Heart left ventricle (tissue), 16 donors: ENCODE measurements at places on chromosomes 6 and 20.

GRCh38 chr6:40444811-40445210 is 142.4 kb downstream of the LRFN2 start:
- no peak for DNase-seq

GRCh38 chr6:109048176-109048575 is 46.5 kb downstream of the SESN1 start:
- no peak for DNase-seq

DNA sequence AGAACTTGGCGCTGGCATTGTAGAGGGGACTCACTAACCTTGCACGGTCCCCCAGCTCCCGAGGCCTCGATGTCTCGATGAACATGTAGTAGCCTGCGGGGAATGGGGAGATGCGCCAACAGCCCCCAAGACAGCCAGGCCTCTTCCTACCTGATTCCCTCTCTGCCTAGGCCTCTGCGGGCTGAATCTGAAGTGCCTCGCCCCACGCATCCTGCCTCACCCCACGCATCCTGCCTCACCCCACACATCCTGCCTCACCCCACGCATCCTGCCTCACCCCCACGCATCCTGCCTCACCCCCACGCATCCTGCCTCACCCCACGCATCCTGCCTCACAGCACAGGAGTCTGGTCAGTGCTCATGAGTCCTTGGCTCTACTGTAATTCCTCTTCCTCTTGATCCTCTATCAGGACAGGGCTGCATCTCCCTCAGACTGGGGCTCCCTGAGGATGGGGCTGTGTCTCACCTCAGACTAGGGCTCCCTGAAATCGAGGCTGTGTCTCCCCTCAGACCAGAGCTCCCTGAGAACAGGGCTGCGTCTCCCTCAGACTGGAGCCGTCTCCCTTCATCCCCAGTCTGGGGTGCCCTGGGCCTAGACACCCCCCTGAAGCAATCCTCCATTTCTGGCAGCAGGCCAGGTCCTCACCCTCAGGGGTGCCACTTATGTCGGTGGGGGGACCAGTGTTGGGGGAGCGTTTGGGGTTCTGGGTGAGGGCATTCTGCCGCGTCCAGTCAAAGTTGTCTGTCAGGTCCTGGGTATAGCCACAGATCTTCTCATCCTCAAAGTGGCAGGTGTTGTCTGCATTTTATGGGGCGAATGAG is 53.6 kb downstream of the MDGA1 start:
- peak; percentile 46 for DNase-seq

GRCh38 chr6:119533603-119534279 is 184.2 kb upstream of the MAN1A1 start:
- DNase-seq, result no peak

DNA sequence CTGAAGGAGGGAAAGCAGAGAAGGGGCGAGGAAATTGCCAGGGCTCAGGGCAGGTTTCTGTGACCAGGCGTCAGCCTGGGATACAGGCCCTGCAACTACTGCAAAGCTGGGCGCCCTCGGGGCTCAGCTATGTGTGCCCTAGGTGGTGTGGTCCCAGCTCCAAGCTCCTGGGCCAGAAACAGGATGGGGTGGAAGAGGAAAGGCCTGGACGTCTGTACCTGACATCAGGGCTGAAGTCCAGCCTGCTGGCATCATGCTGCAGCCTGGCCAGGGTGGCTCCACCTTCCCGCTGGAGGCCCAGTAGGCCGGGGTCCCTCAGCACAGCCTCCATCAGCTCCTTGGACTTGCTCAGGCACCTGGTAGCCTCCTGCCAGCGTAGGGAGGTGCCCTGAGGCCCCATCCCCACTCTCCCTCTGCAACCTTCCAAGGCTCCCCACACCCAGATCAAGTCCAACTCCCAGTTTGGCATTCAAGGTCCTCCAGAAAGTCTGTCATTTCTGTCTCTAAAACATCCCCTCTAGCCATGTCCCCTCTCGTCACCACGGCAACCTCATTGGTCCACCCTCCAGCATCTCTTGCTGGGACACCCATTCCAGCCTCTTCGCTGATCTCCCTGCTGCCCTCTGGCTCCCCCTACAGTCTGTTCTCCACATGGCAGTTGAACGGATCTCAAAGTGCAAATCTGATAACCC is 38.2 kb downstream of the KIAA1755 start:
- no peak for DNase-seq

GRCh38 chr6:83258517-83258916 is 65.4 kb downstream of the RWDD2A start:
- DNase-seq, result no peak

DNA sequence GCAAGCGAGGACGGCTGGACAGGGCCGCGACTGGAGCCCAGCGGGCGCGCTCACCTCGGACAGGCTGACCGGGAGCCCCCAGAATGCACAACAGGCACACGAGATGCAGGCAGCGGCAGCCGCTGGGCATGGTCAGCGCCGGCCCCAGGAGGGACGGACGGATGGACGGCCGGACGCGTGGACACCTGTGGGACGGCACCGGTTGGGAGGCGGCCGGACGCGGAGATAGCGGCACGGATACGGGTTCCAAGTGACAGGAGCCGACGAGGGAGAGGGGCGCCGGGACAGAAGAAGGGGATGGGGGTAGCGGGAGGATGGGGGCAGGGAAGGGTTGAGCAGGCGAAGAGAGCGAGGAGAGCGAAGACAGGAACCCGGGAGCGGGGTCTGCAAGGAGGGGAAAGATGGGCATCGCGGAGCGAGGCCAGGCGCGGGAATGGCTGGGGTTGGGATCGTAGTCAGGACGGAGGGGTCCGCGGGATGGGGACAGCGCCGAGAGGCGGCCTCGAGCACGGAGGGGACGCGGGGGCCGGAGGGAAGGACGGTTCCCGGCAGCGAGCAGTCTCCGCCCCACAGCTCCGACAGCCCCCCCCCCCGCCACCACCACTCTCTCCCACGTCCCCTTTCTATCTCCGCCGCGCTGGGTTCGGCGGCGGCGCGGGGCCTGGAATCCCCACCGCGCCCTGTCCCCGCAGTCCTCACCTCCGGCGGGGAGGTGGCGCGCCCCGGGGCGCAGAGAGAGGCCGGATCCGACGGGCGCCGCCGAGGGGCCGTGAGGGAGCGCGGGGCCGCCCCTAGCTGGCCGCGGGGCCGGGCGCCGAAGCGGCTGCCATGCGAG is 435 bp downstream of the DLK2 start:
- DNase-seq, result peak; percentile 90

GRCh38 chr20:10971096-10971495 is 297.3 kb upstream of the JAG1 start:
- DNase-seq, result no peak

DNA sequence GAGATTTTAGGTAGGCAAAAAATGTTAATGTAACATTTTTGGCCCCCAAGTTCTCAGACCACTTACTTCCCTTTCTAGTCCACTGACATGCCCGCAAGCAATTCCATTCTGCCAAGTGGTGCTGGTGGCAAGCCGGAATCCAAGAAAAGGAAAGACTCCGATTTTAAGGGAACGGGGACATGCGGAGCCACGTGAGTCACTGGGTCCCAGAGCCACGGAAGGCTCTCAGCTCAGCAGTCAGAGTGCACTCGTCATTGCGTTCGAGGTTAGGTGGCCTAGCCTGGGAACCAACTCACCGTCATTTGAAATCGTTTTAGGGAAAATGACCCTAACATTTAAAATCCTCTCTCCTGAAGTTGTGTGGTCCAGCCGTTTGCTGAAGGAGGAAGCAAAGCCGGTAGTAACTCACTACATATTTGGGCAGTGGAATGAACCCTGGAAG is 711 bp upstream of the SIRT5 start:
- peak; percentile 63 for DNase-seq

- no peak for DNase-seq
Measured at GRCh38 chr6:47440719-47441118, 36.9 kb upstream of the CD2AP start.

DNA sequence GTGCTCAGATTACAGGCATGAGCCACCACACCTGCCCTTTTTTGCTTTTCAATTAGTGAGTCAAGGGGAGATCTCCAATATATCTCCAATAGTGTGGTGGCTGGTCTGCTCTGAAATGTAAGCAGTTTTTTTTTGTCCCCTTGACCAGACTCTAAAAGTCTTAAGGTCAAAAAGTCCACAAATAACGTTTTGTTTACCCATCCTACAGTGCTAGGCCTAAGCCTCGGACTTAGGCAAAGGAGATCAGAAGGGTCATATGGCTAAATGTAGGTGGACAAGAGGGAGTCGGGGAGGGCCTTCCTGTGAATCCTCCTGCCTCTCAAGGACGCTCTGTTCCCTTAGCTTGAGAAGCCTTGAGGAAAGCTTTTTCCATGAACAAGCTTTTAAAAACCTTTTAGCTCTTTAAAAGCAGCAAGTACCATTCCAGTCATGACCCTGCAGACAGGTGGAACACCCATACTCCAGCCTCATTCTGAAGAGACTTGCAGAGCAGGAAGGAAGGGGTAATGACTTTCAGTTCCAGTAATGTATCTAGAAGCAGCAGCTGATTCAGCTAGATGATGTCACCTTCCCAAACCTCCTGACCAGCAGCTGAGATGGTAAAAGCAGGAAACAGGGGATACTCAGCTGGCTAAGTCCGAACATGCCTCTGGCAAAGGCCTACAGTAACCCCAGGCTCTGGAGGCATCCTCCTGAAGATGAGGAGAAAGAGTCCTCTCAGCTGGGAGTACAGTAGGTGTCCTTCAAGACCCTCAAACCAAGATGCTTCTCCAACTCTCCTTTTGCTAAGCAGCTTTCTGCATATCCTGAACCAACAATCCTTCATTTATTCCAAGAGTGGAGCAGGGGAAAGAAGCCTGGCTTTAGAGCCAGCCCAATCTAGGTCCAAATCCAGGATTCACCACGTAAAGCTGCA is 23.6 kb downstream of the BCL2L1 start:
- peak; percentile 62 for DNase-seq

DNA sequence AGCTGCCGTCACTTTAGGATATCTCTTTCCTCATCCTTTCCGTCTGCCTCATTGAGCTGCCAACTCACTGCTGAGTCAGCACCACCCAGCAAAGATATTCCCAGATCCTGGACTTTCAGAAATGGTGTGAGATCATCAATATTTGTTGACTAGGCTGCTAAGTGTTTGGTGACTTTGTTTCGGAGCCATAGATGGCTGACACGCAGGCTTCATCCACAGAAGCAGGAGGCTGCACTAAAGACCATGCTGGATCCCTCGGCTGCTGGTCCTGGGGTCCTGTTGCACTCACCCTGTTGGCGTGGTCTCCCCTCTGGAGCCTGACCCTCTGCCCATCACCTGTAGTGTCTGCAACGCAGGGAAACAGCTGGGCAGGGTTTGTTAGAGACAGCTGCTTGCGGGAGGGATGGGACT is 96.5 kb downstream of the ERMARD start:
- DNase-seq, result peak; percentile 5

- DNase-seq, result no peak
Measured at GRCh38 chr6:154617175-154617574, 106.7 kb upstream of the CNKSR3 start.
